Brain pericyte (primary cell): ENCODE measurements at places on chromosomes 16 and 17.

- no peak for DNase-seq
Observed at GRCh38 chr16:67256701-67257230, 8.0 kb downstream of the SLC9A5 start.

DNA sequence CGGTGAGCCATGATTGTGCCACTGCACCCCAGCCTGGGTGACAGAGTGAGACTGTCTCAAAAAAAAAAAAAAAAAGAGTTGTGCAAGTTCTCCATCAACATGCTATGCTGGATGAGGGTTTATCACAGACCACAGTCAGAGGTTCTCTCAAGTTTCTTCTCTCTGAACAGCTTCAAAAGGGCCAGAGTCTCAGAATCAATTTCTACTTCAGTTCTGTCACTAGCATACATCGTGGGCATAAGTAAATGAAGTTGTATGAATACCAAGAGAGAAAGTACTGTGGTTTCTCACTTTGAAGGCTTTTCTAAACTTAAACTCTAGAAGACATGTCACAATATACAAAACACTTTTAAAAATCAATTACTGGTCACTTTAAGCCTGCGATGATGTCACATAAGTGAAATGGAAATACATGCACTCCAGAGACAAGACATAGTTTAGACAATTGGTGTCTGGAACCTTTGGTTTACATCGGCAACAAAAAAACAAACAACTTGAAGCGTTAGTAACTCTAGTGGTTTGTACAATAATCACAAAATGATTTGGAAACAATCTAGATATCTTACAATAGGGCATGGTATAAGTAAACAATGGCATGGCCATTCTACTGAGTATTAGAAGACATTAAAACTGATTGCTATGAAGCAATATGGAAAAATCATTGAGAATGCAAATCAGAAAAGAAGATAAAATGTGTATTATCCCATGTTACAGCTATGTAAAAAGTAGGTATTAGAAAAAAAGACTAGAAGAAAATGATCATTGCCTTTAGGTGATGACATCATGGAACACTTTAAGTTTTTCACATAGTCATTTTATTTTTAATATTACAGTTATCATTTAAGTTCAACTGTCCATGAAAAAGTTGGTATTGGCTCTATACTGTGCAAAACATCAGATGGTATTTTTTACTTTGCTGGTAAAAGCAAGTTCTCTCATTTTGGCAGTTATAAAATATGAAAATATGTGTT, 232.3 kb downstream of the ZFHX3 start:
- DNase-seq = no peak

- DNase-seq = no peak
Observed at GRCh38 chr17:49890077-49890821, 42.4 kb upstream of the TAC4 start.

- no peak for DNase-seq
Observed at GRCh38 chr17:62681939-62682381, 54.5 kb downstream of the MRC2 start.

- DNase-seq = no peak
Observed at GRCh38 chr17:1120596-1121441, 59.0 kb downstream of the ABR start.

- no peak for DNase-seq
Observed at GRCh38 chr17:6775871-6776405, at the start of gene FBXO39. Gene FBXO39, plus strand, starts transcription at chr17:6776215. Its CDS starts 3,654 bp downstream, at chr17:6779869.
